ENCODE measurements at places on chromosomes 12 and 14. TPM values are rescaled to one million over a fixed set of nuclear protein-coding genes. Genes with fewer than 3 reads are reported as not detected.

GRCh38 chr14:84421621-84422020 is 1108.3 kb upstream of the FLRT2 start:
- DNase-seq: no peak

- no peak for DNase-seq
Measured at GRCh38 chr12:14751986-14752385, 51.3 kb downstream of the WBP11 start.

The GPR84 gene
- polyA plus RNA-seq: not detected

The MED6 gene
- polyA plus RNA-seq: 14.7 TPM
